CD4-positive, alpha-beta T cell treated with Interleukin-15 for 4 hours (primary cell): ENCODE measurements at places on chromosomes 4 and X.
A peak's percentile ranks its signal among the peaks of the same experiment; 100 is the strongest.

DNA sequence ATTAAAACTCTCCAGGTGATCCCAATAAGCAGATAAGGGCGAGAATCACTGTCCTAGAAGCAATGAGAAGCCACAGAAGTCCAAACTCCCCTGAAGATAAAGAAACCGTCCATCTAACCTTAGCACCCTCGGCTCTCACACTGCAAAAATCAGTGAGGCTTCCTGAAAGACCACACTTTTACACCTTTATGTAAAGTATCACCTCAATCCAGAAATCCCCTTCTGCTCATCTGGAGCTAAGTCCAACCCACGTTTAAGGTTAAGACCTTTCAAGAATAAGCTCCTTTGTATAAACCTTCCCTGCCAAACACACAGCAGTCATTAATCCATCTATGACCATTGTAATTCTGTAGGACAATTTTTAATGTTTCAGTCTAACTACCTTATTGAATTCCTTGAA is 41.7 kb downstream of the LIN54 start:
- no peak for DNase-seq

DNA sequence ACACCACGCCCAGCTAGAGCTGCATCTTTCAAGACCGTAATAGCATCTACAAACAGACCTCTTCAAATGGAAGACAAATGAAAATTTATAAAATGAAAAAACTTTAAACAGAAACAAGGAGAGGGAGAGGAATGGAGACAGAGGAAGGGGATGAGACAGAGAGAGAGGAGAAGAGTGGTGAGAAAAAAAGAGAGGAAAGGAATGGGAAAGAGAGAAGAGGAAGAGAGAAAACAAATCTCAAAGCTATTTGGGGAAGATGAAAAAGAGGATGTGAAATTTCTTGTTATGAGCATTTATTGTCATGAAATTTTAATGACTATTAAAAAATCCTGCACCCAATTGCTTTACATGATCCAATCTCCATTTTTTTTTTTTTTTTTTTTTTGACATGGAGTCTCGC is 726.9 kb downstream of the GRID2 start:
- no peak for DNase-seq

- DNase-seq = peak; percentile 3
Observed at GRCh38 chr4:78720994-78721677, 55.0 kb upstream of the BMP2K start.

DNA sequence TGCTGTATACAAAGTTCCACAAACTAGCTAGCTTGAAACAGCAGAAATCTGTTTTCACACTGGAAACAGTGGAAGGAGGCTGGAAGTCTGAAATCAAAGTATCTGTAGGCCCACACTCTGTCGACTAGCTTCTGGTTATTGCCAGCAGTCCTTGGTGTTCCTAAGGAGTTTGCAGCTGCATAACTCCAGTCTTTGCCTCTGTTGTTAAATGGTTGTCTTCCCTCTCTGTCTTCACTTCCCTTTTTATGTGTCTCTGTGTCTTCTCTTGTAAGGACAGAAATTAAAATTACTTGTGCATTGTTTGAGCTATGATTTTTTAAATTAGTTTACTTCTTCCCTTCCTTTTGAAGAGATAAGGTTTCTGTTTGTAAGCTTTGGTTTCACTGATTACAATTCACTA is 8.2 kb downstream of the MTHFD2L start:
- no peak for DNase-seq

DNA sequence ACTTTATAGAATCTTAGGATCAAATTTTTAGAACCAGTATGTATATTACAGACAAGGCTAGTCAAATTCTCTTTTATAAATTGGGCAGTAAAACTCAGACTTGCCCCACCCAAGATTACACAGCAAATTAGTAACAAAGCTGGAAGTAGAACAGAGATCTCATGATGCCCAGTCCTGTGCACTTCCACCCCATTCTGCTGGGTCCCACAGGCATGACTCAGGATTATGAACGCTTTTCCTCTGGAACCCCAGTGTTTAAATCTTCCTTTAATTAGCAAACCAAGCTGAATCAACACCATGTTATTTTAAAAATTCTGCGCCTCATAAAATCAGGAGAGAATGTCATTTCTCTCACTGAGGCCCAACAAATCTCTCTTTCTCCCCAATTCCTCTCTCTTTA is 1.5 kb upstream of the IL13RA2 start:
- no peak for DNase-seq

DNA sequence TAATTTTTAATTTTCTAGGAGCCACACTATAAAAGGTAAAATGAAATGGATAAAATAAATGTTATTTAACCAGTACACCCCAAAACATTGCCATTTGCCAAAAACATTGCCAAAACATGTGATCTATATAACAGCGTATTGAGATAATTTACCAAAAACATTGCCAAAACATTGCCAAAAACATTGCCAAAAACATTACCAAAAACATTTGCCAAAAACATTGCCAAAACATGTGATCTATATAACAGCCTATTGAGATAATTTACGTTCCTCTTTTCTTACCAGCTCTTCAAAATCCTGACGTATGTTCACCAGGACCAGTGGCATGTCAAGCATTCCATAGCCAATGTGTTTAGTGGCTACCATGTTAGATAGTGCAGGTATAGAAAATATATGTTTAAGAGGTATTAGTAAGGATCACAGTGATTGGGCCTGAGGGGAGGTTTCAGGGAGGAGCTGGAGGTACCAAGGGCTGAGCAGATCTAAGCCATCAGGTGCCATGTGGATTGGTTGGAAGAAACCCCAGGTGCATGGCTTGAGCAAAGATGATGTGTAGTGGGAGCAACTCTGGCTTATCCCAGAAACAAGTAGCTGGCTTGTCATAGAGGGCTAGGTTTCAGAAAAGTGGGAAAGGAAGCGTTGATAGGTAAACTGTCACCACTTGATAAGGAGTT is 42.6 kb downstream of the RAPGEF2 start:
- DNase-seq = no peak

GRCh38 chr4:109682875-109683274 is 20.4 kb downstream of the CASP6 start:
- DNase-seq = no peak

GRCh38 chr4:137960371-137961050 is 281.6 kb downstream of the SLC7A11 start:
- no peak for DNase-seq
